ENCODE measurements at places on chromosomes 2 and 18.

- no peak for DNase-seq
These were observed 142.9 kb upstream of the NXPH2 start for GRCh38 chr2:138922973-138923563.

- DNase-seq, result no peak
These were observed 24.6 kb downstream of the ANO7 start for GRCh38 chr2:241213041-241213440.

GRCh38 chr2:87403893-87404175 is 344.1 kb upstream of the PLGLB2 start:
- DNase-seq, result no peak

DNA sequence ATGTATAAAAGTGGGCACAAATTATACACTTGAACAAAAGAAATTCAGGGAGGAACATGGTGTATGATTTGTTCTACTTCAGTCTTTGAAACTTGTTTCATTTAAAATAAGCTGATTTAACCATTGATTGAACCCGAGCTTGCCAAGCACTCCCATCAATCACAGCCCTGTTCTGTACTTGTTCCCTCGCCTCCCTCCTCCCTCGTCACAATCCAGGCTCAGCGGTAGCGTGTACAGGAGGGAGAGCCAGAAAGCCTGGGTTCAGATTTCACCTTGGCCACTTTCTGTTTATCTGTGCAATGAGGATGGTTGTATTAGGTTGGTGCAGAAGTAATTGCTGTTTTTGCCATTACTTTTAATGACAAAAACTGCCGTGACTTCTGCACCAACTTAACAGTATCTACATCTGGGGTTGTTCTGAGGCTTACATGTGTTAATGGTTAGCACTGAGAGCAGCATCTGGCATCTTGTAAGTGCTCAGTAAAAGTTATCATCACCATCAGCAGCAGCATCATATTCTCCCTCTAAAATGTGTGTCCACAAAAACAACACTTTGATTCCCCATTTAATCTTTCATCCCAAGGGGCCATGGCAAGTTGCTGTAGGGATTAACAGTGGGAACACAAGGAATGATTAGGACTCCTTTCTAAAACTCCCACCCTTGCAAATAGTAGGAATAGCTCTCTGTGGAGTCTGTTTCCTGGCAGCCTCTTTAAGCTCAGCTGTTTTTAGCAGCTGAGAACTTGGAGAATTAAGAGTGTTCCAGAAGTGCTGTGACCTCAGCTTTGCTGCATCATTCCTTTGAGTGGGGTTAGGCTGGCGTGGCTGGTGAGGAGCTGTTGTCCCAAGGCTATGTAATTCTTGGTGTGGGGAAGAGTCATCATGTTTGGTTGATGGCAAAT is 4.7 kb downstream of the DPYSL5 start:
- DNase-seq, result no peak

- DNase-seq, result no peak
These were observed 226.1 kb downstream of the DYSF start for GRCh38 chr2:71679491-71679890.

DNA sequence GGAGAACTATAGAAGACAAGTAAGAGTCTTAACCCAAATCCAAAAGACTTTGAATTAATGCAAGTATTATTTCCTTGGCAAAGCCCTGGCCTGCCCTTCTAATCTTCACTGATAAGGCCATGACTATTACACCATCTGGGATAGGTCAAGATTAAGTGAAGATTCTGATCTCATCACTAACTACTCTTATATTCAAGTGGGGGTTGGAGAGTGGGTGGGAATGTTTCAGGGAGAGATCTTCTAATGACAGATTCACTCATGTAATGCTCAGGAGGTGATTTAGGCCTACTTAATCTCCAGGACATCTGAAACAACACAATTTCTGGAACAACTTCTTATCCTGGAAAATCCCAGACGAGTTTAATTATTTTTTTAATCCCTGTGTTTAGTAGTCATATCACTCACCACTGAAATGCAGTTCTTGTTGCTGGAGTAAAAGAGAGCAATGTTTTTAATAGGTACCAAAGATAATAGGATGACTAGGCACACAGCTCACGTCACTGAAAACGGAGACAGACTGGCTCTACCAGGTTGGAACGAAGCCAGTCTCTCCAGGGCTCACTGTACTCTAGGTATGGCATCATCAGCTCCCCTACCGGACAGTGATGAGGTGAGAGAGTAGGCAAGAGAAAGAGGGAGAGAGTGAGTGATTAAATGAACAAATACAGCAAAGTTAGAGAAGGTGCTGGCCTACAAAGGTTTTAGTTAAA is 133.1 kb downstream of the NCKAP5 start:
- DNase-seq, result no peak

- DNase-seq, result no peak
These were observed 127.8 kb downstream of the TPGS2 start for GRCh38 chr18:36700955-36701354.

DNA sequence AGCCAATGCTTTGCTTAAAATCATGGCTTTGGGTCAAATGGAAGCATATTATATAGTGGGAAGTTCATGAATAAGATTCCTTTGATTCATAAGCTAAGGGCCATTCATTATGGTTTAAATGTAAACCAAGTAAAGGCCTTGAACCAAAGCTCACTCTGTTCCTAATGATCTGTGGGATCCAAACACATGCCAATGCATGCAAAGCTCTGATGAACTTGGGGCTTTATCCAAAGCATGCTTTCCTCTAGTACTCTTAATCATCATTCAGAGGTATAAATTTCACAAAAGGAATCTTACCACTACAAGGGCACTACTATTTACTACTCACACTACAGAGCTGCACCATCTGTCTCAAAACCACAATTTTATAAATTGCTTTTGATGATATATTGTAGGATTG is 102.8 kb upstream of the RBMS1 start:
- no peak for DNase-seq

- peak; percentile 4 for DNase-seq
These were observed 90.2 kb downstream of the ZFP36L2 start for GRCh38 chr2:43136011-43136799.

GRCh38 chr2:208311954-208312353 is 45.9 kb downstream of the PIKFYVE start:
- no peak for DNase-seq

DNA sequence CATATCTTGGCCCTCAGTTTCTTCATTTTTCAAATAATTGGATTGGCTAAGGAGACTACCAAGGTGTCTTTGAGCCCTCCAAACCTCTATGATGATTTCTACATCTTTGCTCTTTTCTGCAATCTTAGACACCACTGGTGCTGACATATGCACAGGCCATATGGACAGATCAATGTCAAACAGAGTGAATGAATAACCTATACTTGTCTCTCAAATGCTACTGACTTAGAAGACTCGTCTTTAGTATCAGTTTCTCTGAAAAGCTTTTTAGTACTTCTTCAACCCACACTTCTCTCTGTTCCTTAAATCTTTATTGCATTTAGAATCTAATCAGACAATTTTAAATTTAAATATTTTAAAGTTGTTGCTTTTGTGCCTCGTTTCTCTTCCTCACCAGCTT is 258.2 kb downstream of the LTBP1 start:
- no peak for DNase-seq

- peak; percentile 2 for DNase-seq
These were observed 129.8 kb upstream of the FSIP2 start for GRCh38 chr2:185608799-185609198.

DNA sequence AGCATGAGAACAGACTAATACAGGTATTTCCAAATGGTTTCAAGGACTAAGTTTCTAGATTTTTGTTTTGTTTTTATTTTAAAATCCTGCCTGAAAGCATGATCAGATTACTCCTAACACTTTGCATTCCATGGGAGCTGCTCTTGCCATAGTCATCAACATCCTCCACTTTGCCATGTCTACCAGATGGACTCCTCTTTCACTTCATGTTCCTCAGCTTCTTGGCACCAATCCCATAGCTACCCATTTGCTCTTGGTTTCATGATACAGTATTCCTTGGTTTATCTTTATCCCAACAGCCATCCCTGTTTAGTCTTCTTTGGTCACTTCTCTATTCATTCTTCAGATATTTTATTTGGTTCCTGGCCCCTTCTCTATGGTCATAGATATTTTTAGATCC is 154.2 kb upstream of the CCDC195 start:
- no peak for DNase-seq

DNA sequence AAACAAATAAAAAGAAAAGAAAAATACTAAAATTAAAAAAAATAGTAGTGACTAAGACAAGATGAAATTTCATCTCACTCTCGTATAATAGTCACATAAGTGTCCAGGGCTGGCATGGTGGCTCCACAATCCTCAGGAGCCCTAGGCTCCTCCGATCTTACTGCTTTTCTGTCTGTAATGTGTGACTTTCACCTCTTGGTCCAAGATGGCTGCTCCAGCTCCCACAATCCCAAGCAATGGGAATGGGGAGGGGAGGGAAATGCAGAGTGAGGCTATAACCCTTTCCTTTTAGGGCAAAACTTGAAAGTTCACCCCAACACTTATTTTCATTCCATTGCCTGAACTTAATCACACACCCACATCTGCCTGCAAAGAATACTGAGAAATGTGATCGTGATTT is 90.4 kb downstream of the MOGAT1 start:
- no peak for DNase-seq

DNA sequence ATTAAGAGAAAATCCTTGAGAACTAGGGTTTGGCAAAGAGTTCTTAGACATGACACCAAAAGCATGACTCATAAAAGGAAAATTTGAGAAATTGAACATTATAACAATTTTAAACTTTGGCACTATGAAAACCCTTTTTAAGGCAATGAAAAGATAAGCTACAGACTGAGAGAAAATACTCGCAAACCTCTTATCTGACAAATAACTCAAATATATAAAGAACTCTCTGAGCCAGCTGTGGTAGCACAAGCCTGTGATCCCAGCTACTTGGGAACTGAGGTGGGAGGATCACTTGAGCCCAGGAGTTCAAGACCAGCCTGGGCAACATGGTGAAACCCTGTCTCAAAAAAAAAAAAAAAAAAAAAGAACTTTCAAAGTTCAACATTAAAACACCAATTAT is 70.5 kb downstream of the FAM168B start:
- DNase-seq, result no peak

- DNase-seq, result no peak
These were observed 51.9 kb upstream of the RMP24 start for GRCh38 chr18:35920623-35921022.

GRCh38 chr2:143505542-143505941 is 376.3 kb downstream of the ARHGAP15 start:
- DNase-seq, result no peak

GRCh38 chr2:24010477-24011249 is 778 bp downstream of the MFSD2B start:
- DNase-seq, result no peak

DNA sequence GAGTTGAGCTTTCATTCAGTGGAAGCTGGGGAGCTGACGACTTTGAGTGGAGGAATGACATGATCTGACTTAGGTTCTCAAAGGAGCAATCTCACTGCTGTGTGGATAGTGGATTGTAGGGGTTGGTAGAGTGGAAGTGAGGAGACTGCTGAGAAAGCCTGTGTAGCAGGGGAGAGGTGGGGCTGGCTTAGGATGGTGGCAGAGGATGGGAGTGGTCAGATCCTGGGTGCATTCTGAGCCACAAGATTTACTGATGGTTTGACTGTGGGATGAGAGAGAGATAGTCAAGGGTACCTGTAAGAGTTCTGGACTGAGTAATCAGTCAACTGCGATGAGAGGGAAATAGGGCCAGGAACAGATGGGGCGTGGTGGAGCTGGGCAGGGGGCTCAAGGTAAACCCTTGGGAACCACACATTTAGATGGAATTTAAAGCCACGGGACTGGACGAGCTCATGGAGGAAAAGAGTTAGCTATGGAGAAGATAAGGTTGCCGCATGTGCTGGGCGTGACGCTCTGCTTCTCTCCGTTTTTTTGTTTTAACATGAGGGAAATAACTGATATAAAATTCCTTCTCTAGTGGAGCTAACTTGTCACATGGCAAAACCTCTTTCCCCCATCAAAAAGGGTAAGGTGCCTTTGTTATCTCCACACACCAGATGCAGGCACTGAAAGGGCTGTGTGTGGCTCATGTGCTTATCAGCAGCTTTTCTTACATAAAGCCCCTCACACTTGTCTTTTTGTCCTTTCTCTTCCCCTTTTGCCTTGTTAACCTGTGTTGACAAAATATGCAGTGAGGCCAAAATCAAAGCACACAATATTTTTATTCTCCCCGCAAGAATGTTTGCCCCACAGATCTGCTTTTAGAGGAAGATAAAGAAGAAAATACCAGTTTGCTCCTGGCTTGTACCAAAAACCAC is 379.8 kb downstream of the TSN start:
- DNase-seq, result no peak

DNA sequence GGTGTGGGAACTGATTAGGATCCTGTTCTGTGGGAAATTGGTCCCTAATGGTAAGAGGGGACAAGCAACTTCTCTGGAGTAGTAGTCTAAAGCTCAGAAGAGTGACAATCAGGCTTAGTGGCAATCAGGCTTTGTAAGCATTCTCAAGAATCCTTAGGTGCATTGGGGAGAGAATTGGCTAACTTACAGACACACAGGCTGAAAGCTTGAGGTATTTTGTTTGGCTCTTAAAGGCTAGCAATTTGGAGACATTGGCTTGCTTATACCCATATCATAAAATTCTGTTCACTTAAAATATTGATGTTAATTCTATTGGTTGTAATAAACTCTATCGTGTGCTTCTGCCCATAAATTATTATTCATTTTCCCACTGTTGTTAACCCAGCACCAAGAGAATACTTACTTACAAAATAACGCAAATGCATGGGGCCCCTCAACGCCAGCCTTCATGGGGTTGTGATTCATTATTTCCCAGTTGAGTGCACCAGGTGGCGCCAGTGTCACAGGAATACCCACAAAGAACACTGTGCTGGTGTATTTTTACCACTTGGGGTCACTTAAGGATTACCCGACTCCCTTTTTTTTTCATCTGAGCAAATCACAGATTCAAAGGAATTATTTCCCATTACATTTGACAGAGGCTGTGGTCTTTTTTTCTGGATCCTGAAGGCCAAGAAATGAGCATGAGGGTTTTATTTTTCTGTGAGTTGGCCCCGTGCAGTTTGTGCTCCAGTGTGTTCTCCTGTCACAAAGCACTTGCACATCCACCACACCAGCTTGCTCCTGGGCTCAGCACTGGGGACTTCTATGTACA is 45.5 kb downstream of the DDX1 start:
- DNase-seq, result peak; percentile 68

GRCh38 chr2:36615222-36615621 is 17.3 kb upstream of the FEZ2 start:
- no peak for DNase-seq

- no peak for DNase-seq
These were observed 56.1 kb downstream of the PLEKHM3 start for GRCh38 chr2:207969249-207969648.

DNA sequence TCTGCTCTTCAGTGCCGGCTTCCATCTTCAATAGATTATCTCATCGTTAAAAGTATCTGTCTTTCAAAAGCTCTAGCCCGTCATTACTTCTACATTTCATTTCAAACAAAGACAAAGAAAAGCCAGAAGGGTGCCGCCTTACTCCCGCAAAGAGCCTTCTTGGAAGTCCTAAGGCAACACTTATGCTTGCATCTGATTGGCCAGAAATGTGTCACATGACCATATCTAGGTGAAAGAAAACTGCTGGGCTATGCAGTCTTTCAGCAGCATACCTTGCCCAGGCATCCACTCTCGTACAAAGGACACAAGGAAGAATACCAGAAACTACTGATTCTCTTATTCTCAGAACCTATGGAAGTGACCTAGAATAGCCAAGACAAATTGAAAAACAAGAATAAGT is 217.1 kb upstream of the SLC35G4 start:
- no peak for DNase-seq
